HFFc6 (cell line): ENCODE measurements at places on chromosomes 1 and 21. TPM values are rescaled to one million over a fixed set of nuclear protein-coding genes. Genes with fewer than 3 reads are reported as not detected.

Gene IGFN1
- total RNA-seq, result not detected in 2 replicates

Gene ITLN1
- not detected in 3 replicates for total RNA-seq

Gene LIN28A
- not detected in 3 replicates for total RNA-seq

Gene CFAP107
- not detected in 3 replicates for total RNA-seq

Gene FMO1
- total RNA-seq, result not detected in 3 replicates
